ENCODE measurements at places on chromosomes 1 and 21. TPM values are rescaled to one million over a fixed set of nuclear protein-coding genes. Genes with fewer than 3 reads are reported as not detected.

- H3K4me1 ChIP-seq, result peaks cover 8% of the 10 kb centered on the region
- no peak for DNase-seq
Observed at GRCh38 chr1:77687519-77687906, 5.1 kb upstream of the ZZZ3 start.

GRCh38 chr1:241424480-241424971 is 67.5 kb upstream of the RGS7 start:
- peaks cover 4% of the 10 kb centered on the region for H3K4me1 ChIP-seq
- peaks cover 38% of the 10 kb centered on the region for H3K27me3 ChIP-seq
- H3K4me3 ChIP-seq, result no peak overlapping the region
- H3K27ac ChIP-seq, result no peak overlapping the region
- no peaks in the 10 kb centered on the region for H3K36me3 ChIP-seq

DNA sequence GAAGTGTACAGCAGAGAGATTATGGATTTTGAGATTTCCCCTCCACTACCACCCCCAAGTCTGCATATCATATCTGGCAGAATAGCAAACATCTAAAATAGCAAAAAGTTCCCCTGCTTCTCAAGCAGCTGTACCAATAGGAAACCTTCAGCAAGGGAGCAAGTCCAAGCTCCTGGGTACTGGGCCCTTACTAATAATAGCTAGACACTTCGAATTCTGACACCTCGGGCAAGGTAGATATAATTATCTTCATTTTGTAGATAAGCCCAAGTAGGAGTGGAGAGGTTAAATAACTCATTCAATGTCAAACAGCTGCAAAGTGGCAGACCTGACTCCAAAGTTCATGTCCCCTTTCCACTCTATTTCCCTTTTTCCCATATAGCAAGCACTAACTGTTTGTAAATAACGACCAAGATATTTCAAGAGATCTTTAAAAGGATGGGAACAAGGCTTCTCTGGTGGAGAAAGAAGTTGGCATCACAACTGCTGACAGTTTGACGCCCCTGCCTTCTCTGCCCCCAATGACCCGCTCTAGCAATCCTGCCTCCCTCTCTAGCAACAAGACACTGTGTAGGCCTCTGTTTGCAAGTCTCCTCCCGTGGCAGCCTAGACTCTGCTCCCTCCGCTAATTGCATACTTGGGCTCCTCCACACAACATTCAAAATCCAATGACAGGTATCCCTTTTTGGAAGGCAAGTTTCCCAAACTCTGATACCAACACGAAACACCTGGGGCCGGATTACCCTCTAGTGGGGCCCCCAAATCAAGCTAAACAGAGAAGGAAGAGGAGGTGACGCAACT is 18.7 kb upstream of the ADAR start:
- H3K4me1 ChIP-seq, result peaks cover 57% of the 10 kb centered on the region
- H3K27ac ChIP-seq, result peak overlapping the region; percentile 98
- peak; percentile 16 for DNase-seq
- peaks cover 12% of the 10 kb centered on the region for H3K27me3 ChIP-seq

DNA sequence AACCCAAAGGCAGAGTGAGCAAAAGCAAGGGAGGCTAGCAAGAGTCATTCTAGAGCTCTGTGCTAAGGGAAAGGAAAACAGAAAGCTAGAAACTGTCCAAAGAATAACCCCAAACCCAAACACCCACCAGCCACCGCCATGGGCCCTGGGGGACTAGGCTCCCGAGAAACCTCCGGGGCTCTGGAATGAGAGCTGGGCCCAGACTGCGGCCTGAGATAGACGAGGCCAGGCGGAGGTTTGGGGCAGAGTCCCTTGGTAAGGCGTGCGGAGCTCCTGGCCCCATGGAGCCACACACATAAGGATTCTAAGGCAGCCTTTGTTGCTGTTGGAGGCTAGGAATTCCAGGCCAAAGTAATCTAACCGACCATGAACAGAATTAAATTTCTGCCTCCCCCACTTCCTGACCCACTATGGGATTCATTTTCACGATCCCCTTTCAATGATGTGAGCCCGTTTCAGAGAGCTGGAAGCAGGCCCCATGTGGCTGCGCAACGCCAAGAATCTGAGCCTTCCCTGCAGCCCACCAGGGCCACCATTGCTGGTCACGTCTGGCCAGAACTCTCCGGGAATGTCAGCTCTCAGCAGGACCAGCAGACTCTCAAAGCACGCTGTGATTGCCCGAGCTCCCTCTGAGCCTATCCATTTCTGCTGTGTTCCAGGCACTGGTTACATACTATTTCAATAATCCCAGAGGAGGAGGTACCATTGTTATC is 145.0 kb downstream of the TRABD2B start:
- no peaks in the 10 kb centered on the region for H3K4me1 ChIP-seq
- no peak overlapping the region for H3K4me3 ChIP-seq
- no peaks in the 10 kb centered on the region for H3K27me3 ChIP-seq
- no peaks in the 10 kb centered on the region for H3K36me3 ChIP-seq
- H3K27ac ChIP-seq, result no peak overlapping the region
- no peak for DNase-seq

NTNG1 gene
- total RNA-seq, result not detected

TFF1 gene
- not detected for total RNA-seq

AK4 gene
- 108 TPM for total RNA-seq

- H3K4me1 ChIP-seq, result no peaks in the 10 kb centered on the region
- H3K27me3 ChIP-seq, result peaks cover 2% of the 10 kb centered on the region
- H3K4me3 ChIP-seq, result no peak overlapping the region
- H3K27ac ChIP-seq, result no peak overlapping the region
- H3K36me3 ChIP-seq, result no peaks in the 10 kb centered on the region
- DNase-seq, result no peak
Observed at GRCh38 chr1:27397749-27398148, 5.3 kb downstream of the GPR3 start.

- DNase-seq, result no peak
- peaks cover 6% of the 10 kb centered on the region for H3K27me3 ChIP-seq
- H3K27ac ChIP-seq, result no peak overlapping the region
Observed at GRCh38 chr1:31795096-31795675, 20.6 kb downstream of the SPOCD1 start.

GRCh38 chr1:27318136-27318535 is 3.8 kb upstream of the TMEM222 start:
- H3K27me3 ChIP-seq, result no peaks in the 10 kb centered on the region
- no peak overlapping the region for H3K27ac ChIP-seq

GRCh38 chr1:54807756-54808155 is 6.6 kb upstream of the TTC22 start:
- peaks cover 43% of the 10 kb centered on the region for H3K4me1 ChIP-seq
- H3K27ac ChIP-seq, result no peak overlapping the region
- H3K27me3 ChIP-seq, result peaks cover 5% of the 10 kb centered on the region
- no peak for DNase-seq

DNA sequence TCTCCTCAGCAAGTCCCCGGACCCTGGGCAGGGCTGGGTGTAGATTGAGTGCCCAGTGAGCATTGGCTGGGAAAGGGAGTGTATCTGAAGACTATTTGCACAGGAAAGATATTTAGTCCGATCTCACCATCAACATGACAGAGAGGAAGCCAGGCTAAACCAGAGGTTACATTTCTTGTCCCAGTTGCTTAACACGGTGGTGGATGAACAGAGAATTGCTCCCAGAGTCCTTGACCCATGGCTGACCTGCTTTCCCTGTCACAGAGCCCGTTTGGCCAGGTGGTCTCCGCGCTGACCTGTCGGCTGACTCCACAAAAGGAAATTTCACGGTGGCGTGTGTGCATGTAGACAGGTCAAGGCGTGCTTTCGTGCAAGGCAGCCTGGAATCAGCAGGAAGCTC is 83.5 kb downstream of the BEND5 start:
- DNase-seq, result no peak
- no peaks in the 10 kb centered on the region for H3K36me3 ChIP-seq
- H3K27ac ChIP-seq, result no peak overlapping the region
- no peaks in the 10 kb centered on the region for H3K27me3 ChIP-seq
- no peak overlapping the region for H3K4me3 ChIP-seq
- H3K4me1 ChIP-seq, result no peaks in the 10 kb centered on the region

DNA sequence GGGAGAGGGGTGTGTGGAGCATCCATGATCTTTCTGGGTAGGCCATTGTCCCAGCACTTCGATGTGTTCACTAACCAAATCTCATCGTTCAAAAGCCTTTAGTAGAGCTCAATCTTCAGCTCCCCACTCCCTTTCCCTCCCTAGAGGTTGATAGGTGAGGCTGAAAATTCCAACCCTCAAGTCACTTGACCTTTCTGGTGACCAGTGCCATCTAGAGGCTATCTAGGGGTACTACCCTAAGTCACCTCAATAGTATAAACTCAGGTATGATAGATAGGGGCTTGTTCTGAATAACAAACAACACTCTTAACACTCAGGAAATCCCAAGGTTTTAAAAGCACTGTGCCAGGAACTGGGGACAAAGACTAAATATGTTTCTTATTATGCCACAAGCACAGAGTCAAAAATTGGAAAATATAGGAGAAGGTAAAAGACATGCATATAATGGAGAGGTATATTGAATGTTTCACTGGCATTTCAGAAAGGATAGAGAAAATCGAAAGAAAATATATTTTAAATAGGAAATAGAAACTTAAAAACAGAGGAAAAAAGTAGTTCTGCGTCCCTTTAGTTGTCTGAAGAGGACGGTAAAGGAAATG is 42.9 kb upstream of the CD53 start:
- H3K27ac ChIP-seq, result no peak overlapping the region
- no peak overlapping the region for H3K4me3 ChIP-seq
- peak; percentile 5 for DNase-seq
- peaks cover 2% of the 10 kb centered on the region for H3K36me3 ChIP-seq
- H3K4me1 ChIP-seq, result peaks cover 6% of the 10 kb centered on the region
- peaks cover 21% of the 10 kb centered on the region for H3K27me3 ChIP-seq

ADORA1 gene
- total RNA-seq, result not detected

- DNase-seq, result no peak
- peaks cover 53% of the 10 kb centered on the region for H3K36me3 ChIP-seq
- H3K27ac ChIP-seq, result peak overlapping the region; percentile 70
- H3K4me1 ChIP-seq, result peaks cover 61% of the 10 kb centered on the region
Observed at GRCh38 chr1:182841368-182841988, 2.3 kb downstream of the DHX9 start.

DNA sequence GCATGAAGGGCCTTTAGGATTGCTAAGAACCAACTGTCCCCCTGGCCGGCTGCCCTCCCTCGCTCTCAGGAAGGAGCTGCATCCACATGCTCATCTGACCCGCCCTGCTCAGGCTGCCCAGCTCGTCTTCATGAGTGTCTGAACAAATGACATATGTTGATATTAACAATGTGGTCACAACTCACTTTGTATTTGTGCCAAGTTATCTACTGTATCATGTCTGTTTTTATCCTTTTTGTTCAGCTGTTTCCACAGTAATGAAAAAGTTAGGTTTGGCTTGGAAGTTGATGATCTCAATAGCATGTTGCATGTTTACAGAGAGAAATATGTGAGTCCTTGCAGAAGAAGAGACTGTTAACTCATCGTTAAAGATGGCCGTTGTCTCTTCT is 75.1 kb downstream of the PHTF1 start:
- H3K27me3 ChIP-seq, result no peaks in the 10 kb centered on the region
- no peak overlapping the region for H3K27ac ChIP-seq
- H3K36me3 ChIP-seq, result peaks cover 4% of the 10 kb centered on the region
- DNase-seq, result no peak

GRCh38 chr1:21278208-21278859 is 11.9 kb downstream of the ECE1 start:
- H3K36me3 ChIP-seq, result peaks cover 35% of the 10 kb centered on the region
- H3K27me3 ChIP-seq, result no peaks in the 10 kb centered on the region
- H3K4me3 ChIP-seq, result no peak overlapping the region
- no peak for DNase-seq
- peaks cover 43% of the 10 kb centered on the region for H3K4me1 ChIP-seq
- H3K27ac ChIP-seq, result peak overlapping the region; percentile 58

- no peaks in the 10 kb centered on the region for H3K27me3 ChIP-seq
- DNase-seq, result no peak
- H3K4me1 ChIP-seq, result peaks cover 8% of the 10 kb centered on the region
- no peak overlapping the region for H3K4me3 ChIP-seq
Observed at GRCh38 chr1:100234432-100234831, 15.2 kb downstream of the DBT start.

DNA sequence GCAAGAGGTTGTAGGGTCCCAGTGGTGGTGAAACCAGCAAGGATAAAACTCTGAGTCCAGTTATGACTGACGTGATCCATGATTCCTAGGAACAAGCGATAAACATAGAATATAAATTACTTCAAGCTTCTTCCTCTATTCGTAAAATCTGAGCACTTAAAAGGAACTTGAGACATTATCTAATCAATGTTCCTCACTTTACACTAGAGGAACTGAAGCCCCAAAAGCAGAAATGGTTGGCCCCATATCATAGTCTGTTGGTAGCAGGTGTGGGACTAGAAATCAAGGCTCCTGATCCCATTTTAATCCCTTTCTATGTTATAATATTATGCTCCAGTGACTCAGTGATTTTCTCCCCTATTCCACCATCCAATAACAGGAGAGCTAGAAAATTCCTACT is 21.9 kb upstream of the MNDA start:
- DNase-seq, result no peak
- peaks cover 19% of the 10 kb centered on the region for H3K27me3 ChIP-seq
- H3K4me1 ChIP-seq, result peaks cover 5% of the 10 kb centered on the region
- H3K4me3 ChIP-seq, result no peak overlapping the region
- H3K36me3 ChIP-seq, result no peaks in the 10 kb centered on the region

NPHS2 gene
- not detected for total RNA-seq

CR1L gene
- total RNA-seq, result not detected

DNA sequence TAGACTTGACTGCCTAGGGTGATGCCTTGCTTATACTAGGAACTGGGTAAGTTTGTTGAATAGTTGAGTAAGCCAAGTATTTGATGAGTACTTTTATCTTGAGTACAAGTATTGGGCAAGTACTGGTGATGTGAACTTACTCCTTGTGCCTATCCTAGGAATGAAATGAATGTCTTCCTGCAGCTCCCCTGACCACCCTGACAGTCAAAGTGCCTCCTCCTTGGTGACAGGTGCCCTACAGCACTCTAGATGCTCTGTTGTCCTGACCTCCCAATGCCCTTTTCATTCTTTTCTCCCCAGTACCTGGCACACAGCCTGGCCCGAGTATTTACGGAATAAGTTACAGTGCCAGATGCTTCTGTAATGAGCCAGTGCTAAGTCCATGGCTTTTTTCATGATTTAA is 25.5 kb downstream of the PCSK9 start:
- DNase-seq, result no peak
- no peak overlapping the region for H3K4me3 ChIP-seq
- H3K4me1 ChIP-seq, result peaks cover 11% of the 10 kb centered on the region
- H3K27ac ChIP-seq, result no peak overlapping the region

- H3K27me3 ChIP-seq, result peaks cover 2% of the 10 kb centered on the region
- no peak overlapping the region for H3K27ac ChIP-seq
- H3K36me3 ChIP-seq, result no peaks in the 10 kb centered on the region
- no peak overlapping the region for H3K4me3 ChIP-seq
Observed at GRCh38 chr1:94903280-94904009, 23.5 kb downstream of the CNN3 start.

- H3K27me3 ChIP-seq, result no peaks in the 10 kb centered on the region
- H3K4me1 ChIP-seq, result no peaks in the 10 kb centered on the region
- H3K4me3 ChIP-seq, result no peak overlapping the region
- DNase-seq, result no peak
- peaks cover 2% of the 10 kb centered on the region for H3K36me3 ChIP-seq
- no peak overlapping the region for H3K27ac ChIP-seq
Observed at GRCh38 chr21:26130249-26130881, 40.2 kb downstream of the APP start.

- no peaks in the 10 kb centered on the region for H3K4me1 ChIP-seq
- H3K27ac ChIP-seq, result no peak overlapping the region
- no peak for DNase-seq
- peaks cover 5% of the 10 kb centered on the region for H3K27me3 ChIP-seq
- no peaks in the 10 kb centered on the region for H3K36me3 ChIP-seq
Observed at GRCh38 chr1:157628773-157629172, 30.9 kb upstream of the FCRL4 start.

GRCh38 chr1:55304229-55304740 is 89.1 kb upstream of the USP24 start:
- H3K27ac ChIP-seq, result no peak overlapping the region
- no peaks in the 10 kb centered on the region for H3K36me3 ChIP-seq
- peaks cover 8% of the 10 kb centered on the region for H3K27me3 ChIP-seq
- H3K4me3 ChIP-seq, result no peak overlapping the region
